ENCODE measurements at places on chromosomes 3 and 15.

DNA sequence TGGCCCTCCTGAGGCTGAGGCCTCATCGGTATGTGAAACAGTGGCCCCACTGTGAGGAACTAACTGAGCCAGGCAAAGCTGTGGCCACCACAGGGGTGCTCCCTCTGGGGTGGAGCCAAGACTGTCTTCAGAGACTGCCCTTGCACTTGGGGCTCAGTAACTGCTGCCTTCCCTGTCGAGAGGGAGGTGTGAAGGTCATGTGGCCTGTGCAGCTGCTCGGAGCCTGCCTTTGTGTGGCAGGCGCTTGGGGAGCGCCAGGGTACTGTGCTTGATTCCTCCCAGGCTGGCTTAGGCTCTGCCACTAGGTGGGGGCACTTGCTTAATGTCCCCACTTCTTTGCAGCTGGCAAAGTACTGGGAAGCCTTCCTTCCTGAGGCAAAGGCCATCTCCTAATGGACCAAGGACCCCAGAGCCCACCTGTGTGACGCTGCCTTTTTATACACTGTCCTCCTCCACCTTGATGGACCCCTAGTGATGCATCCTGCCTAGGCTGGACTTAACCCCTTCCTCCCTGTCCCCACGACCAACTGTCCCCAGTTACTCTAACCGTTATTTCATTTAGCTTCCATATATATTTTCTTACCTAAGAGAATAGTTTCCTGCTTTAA, 14.2 kb upstream of the SNX22 start:
- DNase-seq: no peak

DNA sequence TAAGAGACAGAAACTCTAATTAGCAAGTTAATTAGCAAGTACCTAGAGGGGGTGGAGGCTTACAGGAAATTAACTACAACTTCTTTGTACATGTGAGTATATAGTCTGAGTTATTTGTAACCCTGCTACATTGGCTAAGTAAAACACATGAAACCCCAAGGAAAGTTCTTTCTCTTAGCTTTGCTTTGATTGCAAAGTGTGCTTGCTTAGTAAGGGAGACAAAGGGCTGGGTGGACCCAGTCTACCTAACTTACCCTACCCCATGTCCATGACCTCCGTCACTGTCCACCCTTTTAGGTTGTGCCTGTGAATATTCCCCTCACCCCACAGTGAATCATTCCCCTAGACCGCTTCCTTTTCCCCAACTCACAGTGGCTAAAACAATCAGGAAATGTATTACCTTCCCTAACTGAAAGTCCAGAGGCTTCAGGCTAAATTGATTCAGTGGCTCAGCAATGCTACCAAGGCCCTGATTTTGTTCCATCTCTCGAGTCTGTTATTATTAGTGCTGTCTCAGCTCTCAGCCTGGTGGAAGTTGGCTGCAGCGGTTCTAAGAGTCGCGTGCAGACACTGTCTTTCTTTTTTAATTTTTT, 31.1 kb upstream of the RYR3 start:
- DNase-seq: no peak

DNA sequence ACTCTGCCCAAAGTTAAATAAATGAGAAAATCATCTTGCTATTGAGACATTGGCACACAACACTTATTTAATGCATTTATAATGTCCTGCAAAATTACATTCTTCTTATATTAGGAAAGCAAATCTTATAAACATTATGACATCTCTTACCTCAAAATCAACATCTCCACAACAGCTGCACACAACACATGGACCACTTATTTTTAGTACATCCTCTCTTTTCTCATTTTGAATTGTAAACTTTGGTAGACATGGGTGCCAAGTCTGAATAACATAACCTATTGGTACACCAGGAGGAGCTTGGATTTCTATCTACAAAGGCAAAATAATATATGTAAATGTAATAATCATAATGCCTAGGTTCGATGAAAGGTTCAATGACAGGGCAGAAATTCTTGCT, 23.0 kb downstream of the PLSCR1 start:
- no peak for DNase-seq

- DNase-seq: no peak
These were observed 339.2 kb downstream of the CHL1 start for GRCh38 chr3:535566-536416.

- no peak for DNase-seq
These were observed 28.6 kb downstream of the FAM98B start for GRCh38 chr15:38482572-38482971.

GRCh38 chr3:126555795-126556636, 2.7 kb downstream of the C3orf22 start:
- DNase-seq: no peak

DNA sequence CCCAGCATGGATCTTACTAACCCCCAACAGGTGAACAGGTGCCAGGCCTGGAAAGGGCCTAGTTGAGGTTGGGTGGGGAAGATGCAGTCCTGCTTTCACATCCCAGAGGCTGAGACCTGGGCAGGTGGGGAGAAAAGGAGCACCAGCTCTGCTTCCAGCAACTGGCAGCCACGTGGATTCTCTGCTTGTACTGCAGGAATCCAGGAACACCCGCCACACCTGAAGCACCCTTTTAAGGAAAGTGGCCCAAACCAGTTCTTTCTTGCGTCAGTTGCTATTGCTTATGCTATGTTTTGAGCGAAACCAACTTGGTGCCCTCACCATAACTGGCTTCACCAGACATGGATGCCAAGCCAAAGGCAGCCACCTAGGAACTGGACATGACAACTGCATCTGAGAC, 28.1 kb upstream of the NEO1 start:
- DNase-seq: no peak
